ENCODE measurements at places on chromosomes 6 and 20.

GRCh38 chr20:848193-848592 is 14.7 kb downstream of the FAM110A start:
- DNase-seq = no peak

DNA sequence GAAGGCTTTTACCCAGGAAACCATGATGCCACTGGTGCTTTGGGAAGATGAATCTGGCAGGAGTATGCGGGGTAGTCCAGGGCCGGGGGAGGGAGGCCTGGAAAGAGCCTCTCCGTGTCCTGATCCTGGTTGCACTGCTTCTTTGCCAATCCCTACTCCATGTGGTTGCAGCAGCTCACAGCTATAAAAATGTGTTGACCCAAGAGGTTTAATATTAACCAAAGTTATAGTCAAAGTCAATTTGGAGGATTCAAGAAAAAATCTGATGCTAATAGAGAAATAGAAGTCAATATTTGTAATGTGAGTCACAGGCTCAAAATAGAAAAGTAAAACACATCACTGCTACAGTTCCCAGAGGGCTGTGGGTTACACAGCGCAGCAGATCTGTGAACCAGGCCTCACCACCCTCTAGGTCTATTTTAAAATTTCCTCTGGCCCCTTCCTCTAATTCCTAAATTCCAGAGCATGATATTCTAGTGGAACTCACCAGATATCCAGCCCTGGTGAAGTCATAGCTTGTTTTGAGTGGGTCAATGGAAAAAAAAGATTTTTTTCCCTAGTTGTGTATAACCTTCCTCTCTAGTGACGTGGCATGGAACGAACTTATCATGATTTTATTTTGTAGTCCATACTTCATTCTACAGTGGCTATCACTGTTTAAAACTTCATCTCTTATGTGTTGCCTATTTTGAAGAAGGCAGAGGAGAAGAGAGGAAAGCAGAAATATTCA is 63.2 kb upstream of the BMP2 start:
- no peak for DNase-seq

DNA sequence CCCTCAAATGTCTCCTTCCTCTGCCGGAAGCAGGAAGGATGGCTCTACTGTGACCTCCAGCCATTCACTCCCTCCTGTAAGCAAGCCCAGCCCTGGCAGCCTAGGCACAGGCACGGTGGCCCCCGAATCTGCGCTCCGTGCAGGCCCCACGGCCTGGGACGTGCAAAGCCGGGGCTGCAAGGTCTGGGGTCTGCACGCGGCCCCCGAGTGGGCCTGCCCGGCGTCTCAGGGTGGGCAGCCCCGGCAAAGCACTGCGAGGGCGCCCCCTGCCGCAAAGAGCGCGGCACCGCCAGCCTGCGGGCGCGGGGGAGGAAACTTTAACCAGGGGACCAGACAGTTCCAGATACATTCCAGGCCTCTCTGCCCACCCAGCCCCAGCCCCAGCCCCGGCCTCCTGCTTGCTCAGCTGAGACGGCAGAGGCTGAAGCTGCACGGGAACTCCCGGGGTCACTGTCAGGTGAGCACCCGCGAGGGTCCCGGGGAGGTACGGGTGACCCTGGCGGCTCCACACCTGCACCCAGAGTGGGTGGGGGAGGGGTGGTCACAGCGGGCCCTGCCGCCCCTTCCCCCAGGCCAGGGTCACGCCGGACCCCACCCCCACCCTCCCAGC is 98.8 kb downstream of the ASXL1 start:
- no peak for DNase-seq

GRCh38 chr6:75863001-75863400 is 114.0 kb downstream of the MYO6 start:
- no peak for DNase-seq

DNA sequence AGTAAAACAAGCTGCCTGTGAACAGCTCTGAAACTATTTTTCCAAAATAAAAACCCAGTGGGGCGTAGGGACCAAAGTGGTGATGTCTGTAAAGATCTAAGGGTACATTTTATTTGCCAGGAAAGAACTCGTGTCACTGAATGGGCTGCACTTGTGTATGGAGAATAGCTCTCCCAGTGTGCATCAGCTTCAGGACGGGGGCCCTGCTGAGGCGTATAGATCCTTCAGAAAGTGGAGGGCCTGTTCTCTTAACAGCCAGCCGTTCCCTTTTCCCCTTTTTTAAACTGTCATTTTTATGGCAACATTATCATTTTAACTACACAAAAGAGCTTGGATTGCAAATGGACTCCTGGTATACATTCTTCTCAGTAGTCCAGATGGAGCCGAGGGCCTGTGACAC is 137.3 kb downstream of the TMEM242 start:
- no peak for DNase-seq

DNA sequence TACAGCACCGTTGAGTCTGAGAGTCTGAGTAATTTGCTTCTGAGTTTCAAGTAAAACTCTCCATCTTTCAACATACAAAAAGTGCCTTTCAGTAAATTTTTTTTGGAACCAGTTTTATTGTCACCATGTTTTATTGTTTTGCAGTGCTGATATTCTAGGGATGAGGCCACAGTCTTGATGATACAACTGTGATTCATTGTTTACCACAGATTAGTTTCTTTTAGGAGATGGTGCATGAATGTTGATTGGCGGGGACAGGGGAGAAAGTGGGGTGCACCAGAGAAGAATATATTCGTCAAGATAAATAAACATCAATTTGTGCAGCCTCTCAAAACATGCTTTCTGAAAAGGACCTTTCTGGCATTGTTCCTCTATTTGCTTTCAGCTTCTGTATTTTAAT is 109.0 kb downstream of the MCHR2 start:
- DNase-seq = no peak

GRCh38 chr20:37464611-37465010 is 56.4 kb upstream of the NNAT start:
- no peak for DNase-seq

- no peak for DNase-seq
Observed at GRCh38 chr20:56765172-56766073, 136.3 kb downstream of the TFAP2C start.

DNA sequence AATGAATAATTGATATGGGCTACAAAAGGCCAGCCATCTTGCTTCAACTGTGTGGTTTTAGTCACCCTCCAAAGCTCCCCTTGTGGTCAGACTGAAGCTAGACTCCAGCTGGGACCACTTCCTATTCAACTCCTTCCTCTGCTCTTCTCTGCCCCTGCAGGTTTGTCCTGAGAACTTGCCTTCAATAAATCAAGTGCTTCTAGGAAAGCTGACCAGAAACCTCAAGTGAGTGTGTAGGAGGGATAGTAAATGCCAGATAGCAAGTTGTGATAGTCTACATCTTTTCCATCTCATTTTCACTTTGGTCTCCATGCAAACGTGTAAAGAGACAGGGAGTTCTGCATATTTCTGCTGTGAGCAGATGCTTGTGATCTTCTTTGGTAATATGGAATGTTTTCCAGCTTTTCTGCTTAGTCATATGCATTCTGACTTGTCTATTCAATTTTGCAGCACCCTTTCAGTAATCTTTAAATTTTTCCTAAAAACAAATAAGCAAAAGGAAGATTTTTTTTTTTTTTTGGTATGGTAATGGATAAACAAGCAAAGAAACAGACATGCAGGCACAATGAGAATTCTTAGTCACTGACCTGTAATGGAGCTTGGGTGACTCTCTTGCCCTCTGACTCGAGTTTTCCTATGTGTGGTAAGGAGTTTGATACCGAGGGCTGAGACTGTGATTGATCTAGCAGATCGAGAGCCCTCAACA is 201.3 kb upstream of the BTBD3 start:
- DNase-seq = no peak

GRCh38 chr6:141261016-141261671 is 871.6 kb upstream of the GJE1 start:
- no peak for DNase-seq

DNA sequence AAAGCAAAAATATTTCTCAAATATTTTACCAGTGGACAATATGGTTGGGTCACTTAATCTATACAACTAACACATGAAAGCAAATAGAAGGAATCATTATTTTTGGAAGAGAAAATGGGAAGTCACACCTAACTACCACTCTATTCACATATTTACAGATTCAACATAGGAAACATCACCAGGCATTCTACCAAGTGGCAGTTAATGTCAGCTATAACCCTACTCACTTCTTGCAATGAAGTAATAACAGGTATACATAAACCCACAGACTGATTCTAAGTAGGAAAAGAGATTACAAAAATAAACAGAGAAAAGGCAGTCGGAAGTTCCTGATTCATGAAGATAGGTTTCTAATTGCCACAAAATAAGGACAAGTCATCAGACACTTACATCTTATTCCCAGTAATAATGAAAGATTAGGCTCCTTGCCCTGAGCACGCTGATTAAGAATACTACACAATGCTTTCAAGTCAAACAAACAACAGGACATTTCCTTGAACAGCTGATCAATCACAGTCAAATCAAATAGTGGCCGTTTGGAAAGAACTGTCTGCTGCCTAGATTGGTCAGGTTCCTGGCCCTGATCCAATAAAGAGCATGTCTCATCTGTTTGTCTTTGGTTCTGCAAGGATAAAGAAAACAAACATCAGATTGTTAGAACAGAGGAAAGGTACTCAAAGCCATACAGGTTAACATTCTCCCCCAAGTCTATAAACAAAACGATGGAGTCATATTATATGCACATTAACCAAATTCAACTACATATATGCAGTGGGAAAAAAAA is 79.2 kb upstream of the PLN start:
- no peak for DNase-seq

DNA sequence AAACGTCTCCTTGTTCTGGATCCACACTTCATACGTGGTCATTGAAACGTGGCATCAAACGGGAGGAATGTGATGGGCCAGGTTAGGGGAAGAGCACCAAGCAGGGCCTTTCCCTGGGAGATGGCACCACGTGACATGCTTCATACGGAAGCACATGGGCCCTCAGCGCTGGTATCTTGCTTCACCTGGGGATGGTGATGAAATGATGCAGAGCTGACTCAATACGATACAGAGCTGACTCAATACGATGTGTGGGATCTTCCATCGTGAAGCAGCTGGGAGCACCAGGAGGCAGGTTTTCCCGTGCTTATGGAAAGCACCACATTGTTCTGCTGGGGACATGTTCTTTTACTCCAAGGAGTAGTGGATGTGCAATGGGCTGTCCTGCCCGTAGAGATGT is 22.5 kb upstream of the TAGAP start:
- no peak for DNase-seq

- DNase-seq = no peak
Observed at GRCh38 chr20:62060631-62061541, 4.8 kb downstream of the TAF4 start.

GRCh38 chr6:13355999-13356785 is 27.9 kb upstream of the TBC1D7 start:
- no peak for DNase-seq

GRCh38 chr6:151617539-151617938 is 123.7 kb downstream of the CCDC170 start:
- no peak for DNase-seq

DNA sequence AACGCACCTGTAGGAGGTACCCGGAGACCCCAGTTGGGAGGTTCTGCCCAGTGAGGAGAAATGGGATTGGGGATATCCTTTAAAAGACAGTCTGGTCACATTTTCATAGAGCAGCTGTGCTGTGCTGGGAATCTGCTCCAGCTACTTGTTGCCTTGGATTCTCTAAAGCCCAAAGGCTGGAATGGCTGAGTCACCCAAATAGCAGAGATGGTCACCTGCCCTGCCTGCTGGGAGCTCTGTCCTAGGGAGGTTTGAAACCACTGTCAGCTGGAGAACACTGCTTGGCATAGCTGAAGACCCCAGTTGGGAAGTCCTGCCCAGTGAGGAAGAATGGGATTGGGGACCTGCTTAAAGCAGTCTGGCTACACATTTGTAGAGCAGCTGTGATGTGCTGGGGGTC is 34.8 kb upstream of the TFB1M start:
- DNase-seq = no peak

- no peak for DNase-seq
Observed at GRCh38 chr6:156884306-156884705, 107.1 kb downstream of the ARID1B start.

DNA sequence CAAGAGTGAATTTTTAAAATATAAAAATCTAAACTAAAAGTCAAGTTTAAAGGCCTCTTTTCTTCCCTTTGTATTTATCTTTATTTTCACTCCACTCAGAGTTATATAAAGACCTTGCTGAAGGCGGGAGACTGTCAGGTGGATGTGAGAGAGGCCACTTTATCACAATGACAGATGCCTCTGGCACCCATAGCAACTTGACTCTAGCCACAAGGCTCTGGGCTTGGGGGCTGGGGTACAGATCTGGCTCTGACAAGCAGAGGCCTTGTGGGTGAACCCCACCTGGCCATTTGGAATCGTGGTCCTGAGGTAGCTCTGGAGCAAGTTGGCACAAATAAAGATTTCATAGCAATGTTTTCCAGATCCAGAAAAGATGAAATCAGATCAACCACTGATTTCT is 417.2 kb downstream of the RFPL4B start:
- DNase-seq = no peak

DNA sequence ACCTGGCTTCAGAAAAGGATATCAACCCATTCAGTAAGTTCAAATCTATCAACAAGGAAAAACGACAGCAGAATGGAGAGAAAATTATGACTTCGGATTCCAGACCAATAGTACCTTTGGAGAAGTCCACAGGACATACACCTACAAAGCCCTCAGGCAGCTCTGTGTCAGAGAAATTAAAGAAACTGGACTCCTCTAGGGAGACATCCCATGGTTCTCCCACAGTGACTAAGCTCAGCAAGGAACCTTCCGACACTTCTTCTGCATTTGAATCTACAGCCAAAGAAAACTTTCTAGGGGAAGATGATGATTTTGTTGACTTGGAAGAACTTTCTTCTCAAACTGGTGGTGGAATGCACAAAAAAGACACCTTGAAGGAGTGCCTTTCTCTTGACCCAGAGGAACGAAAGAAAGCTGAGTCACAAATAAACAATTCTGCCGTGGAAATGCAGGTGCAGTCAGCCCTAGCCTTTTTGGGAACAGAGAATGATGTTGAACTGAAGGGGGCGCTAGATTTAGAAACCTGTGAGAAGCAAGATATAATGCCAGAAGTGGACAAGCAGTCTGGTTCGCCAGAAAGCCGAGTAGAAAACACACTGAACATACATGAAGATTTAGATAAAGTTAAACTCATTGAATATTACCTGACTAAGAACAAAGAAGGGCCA is 67.4 kb upstream of the HINT3 start:
- no peak for DNase-seq

GRCh38 chr6:139370283-139370998 is 4.0 kb downstream of the CITED2 start:
- no peak for DNase-seq

DNA sequence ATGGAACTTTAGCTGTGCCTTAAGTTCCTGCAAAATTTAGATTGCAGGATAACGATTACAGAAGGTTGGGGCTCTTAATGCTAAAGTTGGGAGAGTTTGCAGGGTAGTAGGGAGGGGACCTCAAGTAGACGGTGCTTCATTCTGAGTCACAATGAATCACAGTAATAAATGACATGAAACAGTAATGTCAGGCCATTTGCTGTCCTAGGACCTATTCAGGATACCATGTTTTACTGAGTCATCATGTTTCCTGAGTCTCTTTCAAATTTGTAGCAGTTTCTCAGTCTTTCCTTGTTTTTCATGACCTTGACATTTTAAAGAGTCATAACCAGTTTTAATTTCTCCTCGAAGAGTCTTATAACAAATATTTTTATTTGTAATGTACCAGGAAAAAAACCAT is 406.9 kb upstream of the MAP3K7 start:
- no peak for DNase-seq

GRCh38 chr6:165718491-165718891 is 55.5 kb upstream of the PDE10A start:
- DNase-seq = no peak

GRCh38 chr6:130385064-130385695 is 19.4 kb downstream of the TMEM200A start:
- no peak for DNase-seq

GRCh38 chr20:14127514-14128223 is 132.4 kb downstream of the MACROD2 start:
- DNase-seq = no peak

- DNase-seq = no peak
Observed at GRCh38 chr6:156309017-156309416, 468.2 kb upstream of the ARID1B start.
